G401 (cell line): ENCODE measurements at places on chromosomes 5 and 9.

GRCh38 chr5:38756068-38756467 lies 89.7 kb upstream of the OSMR start:
- DNase-seq: no peak

- DNase-seq: no peak
Observed at GRCh38 chr5:38447786-38448185, 108.7 kb downstream of the LIFR start.

GRCh38 chr5:154923441-154924430 lies 14.3 kb downstream of the GEMIN5 start:
- DNase-seq: no peak

GRCh38 chr5:62134811-62135210 lies 171.2 kb upstream of the KIF2A start:
- DNase-seq: no peak

DNA sequence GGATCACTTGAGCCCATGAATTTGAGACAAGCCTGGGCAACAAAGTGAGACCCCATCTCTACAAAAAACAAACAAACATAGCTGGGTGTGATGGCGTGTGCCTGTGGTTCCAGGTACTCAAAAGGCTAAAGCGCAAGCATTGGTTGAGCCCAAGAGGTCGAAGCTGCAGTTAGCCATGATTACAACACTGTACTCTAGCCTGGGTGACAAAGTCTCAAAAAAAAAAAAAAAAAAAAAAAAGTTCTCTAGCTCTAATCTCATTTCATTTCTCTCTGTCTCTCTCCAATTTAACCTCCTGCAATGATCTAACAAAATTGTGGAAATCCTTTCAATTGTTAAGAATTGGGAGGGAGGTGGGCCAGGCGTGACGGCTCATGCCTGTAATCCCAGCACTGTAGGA lies 33.3 kb downstream of the LPAR1 start:
- no peak for DNase-seq

- DNase-seq: no peak
Observed at GRCh38 chr5:172841-173251, 18.4 kb upstream of the LRRC14B start.
